ENCODE measurements at places on chromosomes 2 and 18.
A peak's percentile ranks its signal among the peaks of the same experiment; 100 is the strongest.

- no peak for DNase-seq
Measured at GRCh38 chr2:218067523-218067922, 1.5 kb upstream of the RUFY4 start.

DNA sequence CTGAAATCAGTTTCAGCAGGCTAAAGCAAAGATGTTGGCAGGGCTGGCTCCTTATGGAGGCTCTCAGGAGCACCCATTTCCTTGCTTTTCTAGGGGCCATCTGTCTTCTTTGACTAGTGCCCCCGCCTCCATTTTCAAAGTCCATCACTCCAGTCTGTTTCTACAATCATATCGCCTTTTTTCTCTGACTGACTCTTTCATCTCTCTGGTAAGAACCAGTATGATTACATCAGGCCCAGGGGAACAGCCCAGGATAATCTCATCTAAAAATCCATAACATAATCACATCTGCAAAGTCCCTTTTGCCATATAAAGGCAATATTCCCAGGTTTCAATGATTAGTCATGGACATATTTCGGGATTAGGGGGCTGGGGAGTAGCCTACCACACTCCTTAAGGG lies 57.0 kb downstream of the CUL3 start:
- no peak for DNase-seq

GRCh38 chr18:24763765-24764513 lies 303.5 kb downstream of the HRH4 start:
- no peak for DNase-seq

- no peak for DNase-seq
Measured at GRCh38 chr2:173401716-173402326, 47.1 kb downstream of the CDCA7 start.

- DNase-seq: peak; percentile 52
Measured at GRCh38 chr2:232521959-232522622, 1.9 kb downstream of the PRSS56 start.

- DNase-seq: no peak
Measured at GRCh38 chr2:172811027-172811426, 75.4 kb downstream of the RAPGEF4 start.

- DNase-seq: peak; percentile 99
Measured at GRCh38 chr2:97645695-97646629, at the start of gene COX5B. Gene COX5B, plus strand, starts transcription at chr2:97646062. Its CDS starts 25 bp downstream, at chr2:97646087.

DNA sequence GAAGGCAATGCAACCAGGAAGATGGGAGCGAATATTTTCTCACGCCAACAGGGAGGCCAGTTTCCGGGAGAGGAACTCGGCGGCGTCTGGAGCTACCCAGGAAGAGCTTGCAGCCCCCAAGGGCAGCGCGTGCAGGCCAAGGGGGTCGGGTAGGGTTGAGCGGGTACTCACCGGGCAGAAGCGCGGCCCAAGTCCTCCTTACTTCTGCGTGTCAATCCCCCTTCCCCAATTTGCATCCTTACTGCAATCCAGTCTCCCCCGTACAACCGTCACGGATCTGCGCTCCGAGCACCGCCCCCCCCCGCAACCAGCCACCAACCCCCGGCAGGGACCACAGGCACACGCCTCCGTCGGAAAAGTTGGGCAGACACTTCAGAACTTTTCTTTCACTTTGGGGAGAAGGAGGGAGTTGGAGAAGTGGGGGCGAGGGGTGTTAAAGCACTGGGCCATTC lies 1.3 kb downstream of the ATP8B1 start:
- no peak for DNase-seq

- DNase-seq: no peak
Measured at GRCh38 chr2:49934481-49934880, 780.2 kb upstream of the FSHR start.

GRCh38 chr2:240997141-240997855 lies 1.1 kb upstream of the SNED1 start:
- DNase-seq: no peak

- no peak for DNase-seq
Measured at GRCh38 chr2:217166241-217166850, 306.5 kb upstream of the TNP1 start.

DNA sequence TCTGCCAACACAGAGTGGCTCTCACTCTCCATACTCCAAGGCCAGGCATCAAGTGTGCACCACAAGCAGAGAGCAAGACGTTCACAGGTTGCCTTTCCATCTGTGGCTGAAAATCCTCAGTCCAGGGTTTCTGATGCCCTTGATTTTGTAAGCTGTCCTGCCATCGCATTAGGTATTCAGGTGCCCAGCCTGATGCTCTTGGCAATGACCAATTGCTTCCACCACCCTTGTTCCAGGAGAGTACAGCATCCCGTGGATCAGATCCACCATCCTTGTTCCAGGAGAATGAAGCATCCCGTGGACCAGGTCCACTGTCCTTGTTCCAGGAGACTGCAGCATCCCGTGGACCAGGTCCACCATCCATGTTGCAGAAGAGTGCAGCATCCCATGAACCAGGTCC lies 133.4 kb upstream of the GPC1 start:
- DNase-seq: no peak

DNA sequence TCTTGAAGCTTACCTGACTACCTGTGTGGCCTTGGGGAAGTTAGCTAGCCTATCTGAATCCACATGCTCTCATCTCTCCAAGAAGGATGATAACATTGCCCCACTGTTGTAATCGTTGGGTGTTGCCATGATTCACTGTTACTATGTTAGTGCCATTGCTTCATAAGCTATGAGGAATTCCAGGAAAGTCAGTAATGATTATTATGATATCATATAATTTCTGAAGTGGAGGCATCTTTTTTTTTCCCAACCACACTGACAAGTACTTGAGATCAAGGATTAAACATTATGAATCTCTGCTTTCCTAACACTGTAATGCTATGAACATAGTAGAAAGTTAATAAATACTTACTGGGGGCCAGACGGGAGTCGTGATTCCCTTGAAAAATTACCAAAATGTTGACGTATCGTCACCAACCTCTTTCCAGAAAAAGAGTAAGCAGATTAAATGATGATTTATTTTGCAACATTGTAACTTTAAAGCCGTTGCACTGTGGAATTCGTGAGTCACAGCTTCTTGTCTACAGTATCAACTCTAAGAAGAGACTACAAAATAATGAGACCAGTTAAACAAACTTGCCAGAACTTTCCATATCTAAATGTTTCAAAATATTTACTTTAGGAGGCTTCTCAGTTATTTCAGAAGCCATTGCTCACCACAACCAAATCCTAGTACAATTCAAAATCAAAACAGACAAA lies 459.9 kb downstream of the PIK3C3 start:
- no peak for DNase-seq

- DNase-seq: no peak
Measured at GRCh38 chr2:94872676-94873361, 1.6 kb downstream of the TEKT4 start.

- DNase-seq: no peak
Measured at GRCh38 chr2:44549099-44549471, 187.3 kb downstream of the CAMKMT start.

DNA sequence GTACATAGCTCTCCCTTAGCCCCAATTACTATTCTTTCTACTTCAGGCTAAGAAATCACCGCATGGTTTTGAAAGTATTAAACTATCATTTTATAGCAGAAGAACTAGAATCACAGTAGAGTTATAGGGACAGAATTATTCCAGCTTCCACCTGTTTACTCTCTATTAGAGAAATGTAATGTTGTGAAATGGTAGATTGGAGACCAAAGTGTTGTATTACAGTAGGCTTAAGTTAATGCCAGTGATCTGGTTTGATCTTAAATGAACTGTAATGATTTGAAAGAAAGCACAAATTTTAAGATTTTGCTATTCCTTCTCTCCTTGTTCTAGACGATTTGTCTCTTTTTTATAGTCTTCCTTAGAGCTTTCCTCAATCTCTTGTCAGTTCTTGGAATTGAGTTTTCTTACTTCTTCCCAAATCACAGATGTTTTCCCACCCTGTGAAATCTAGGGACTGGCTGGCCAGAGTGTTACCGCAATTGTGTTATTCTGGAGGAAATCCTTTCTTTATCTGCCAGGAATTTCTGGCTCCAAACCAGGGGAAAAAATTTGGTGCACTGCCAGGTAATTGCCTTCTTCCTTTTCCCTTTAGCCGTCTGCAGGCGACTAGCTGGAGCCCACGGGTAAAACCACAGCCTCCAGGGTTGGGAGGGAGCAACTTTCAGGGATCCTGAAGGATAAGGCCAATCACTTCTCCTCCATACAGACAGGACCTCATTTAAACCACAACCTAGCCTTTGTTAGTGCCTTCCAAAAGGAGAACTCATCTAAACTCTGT lies 51.7 kb downstream of the NOP58 start:
- DNase-seq: no peak

DNA sequence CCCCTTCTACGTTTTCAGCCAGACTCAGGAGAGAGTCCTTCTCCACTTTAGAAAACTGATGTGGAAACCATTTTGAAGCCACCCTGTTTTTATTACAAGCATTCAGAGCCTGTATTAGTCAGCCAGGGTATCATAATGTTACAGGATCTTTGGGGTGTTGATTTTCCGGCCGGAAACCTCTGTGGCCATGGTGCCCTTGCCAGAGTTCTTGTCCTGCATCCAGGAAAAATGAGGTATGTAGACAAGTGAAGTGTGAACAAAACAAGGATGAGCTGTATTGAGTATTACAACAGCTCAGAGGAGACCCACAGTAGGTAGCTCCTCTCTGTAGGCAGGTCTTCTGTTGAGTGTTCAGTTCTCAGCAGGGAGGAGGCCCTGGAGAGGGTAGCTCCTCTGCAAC lies 241.0 kb upstream of the COPS8 start:
- DNase-seq: no peak
